H9 (cell line): ENCODE measurements at places on chromosomes 11 and 22. TPM values are rescaled to one million over a fixed set of nuclear protein-coding genes. Genes with fewer than 3 reads are reported as not detected.

DNA sequence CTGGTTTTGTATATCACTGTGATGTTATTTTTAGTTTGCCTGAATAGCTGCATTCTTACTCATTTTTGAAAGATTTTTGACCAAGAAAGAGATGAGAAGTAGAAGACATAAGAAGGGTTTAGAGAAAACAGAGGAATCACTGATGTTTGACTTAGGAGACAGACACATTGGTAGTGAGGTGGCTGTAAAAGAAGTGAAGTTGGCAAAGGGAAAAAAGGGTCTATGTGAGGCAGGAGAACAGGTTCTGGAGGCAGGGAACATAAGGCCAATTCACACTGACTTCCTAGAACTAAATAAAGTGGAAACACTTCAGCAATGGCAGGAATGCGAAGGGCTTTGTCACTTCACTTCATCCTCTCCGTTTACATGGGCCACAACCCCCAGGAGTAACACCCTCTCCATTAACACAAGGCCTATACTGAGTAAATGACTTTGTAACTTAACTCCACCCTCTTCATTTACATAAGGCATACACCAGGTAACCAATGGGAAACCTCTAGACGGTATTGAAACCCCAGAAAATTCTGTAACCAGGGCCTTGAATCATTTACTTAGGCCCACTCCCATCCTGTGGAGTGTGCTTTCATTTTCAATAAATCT is 36.5 kb downstream of the CTSC start:
- peak overlapping the region; percentile 90 for H3K27ac ChIP-seq
- DNase-seq: peak; percentile 85
- H3K4me3 ChIP-seq: no peak overlapping the region
- H3K36me3 ChIP-seq: peaks cover 93% of the 10 kb centered on the region
- H3K27me3 ChIP-seq: no peaks in the 10 kb centered on the region

GRCh38 chr11:83456075-83456474 is 169.9 kb upstream of the CCDC90B start:
- DNase-seq: peak; percentile 64
- H3K36me3 ChIP-seq: no peaks in the 10 kb centered on the region
- no peak overlapping the region for H3K27ac ChIP-seq
- peaks cover 2% of the 10 kb centered on the region; the same call in 1 of the 2 replicates for H3K4me1 ChIP-seq
- no peaks in the 10 kb centered on the region for H3K27me3 ChIP-seq
- no peak overlapping the region for H3K4me3 ChIP-seq

Gene UBE2L3
- 78.7 and 79.7 TPM in 2 replicates for total RNA-seq

DNA sequence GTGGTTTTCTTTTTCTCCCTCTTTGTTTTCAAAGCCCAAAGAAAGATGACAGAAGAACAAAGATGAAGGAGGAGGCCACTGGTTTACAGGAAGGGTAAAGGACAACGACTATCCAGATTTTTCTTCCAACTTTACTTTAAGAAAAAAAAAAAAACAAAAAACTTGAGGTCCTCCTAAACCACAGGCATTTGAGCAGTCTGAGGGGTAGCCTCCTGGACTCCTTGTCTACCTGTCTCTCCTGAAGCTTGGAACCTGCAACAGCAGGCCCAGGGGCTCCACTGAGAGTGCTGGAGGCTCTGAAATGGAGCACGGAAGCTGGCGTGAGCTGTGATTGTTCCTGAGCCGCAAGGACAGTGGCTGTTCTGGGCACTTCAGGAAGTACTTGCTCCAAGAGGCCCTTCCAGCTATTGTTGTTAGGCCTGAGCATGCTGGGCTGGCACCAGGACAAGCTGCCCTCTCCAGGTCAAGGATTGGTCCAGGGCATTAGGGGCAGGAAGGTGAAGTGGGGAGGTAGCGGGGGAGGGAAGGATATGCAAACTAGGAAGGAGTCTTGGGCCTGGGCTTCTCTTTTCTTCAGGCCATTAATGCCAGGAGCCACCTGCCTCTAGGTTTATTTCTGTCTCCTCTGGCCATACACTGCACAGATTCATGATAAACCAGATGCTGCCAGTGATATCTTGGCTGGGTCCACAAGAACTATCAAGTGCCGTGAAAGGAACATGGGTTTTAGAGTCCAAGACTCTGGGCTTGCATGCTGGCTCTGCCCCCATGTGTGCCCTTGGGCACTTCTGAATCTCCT is 147.3 kb downstream of the CCDC34 start:
- no peak overlapping the region for H3K27ac ChIP-seq
- no peaks in the 10 kb centered on the region for H3K27me3 ChIP-seq

Gene RBMXL2
- total RNA-seq: not detected in 2 replicates

- DNase-seq: no peak
- H3K36me3 ChIP-seq: no peaks in the 10 kb centered on the region
- H3K4me1 ChIP-seq: no peaks in the 10 kb centered on the region
- no peaks in the 10 kb centered on the region for H3K27me3 ChIP-seq
- H3K4me3 ChIP-seq: no peak overlapping the region
Measured at GRCh38 chr11:58024601-58025091, 965 bp downstream of the OR9Q1 start.

GRCh38 chr11:57087991-57088390 is 93.8 kb upstream of the LRRC55 start:
- H3K4me1 ChIP-seq: peaks cover 4% of the 10 kb centered on the region; the same call in 1 of the 2 replicates
- H3K36me3 ChIP-seq: no peaks in the 10 kb centered on the region; the same call in 2 of the 3 replicates

- peaks cover 12% of the 10 kb centered on the region; the same call in 1 of the 2 replicates for H3K4me1 ChIP-seq
- no peak overlapping the region for H3K4me3 ChIP-seq
- no peak overlapping the region for H3K27ac ChIP-seq
- no peaks in the 10 kb centered on the region; the same call in 1 of the 2 replicates for H3K36me3 ChIP-seq
Measured at GRCh38 chr11:12787847-12788246, 113.6 kb downstream of the TEAD1 start.

Gene SOX6
- total RNA-seq: 0.15 TPM in 1 of 2 replicates, not detected in the other

DNA sequence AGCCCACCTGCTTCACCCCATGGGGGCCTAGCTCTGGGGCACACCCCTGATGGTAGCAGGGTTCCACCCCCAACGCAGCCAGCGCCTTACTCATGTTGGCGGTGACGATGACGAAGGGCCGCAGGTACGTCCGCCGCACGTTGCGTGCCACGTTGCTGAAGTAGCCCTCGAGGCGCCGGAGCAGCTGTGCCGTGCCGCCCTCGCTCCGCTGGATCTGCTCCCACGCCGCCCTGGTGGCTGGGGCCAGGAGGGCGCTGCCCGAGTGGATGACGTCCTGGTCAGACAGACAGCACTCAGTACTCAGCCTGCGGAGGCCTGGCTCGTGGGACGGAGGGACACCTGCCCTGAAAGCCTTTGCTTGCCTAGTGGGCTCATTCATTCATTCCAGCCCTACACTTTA is 50.8 kb downstream of the TRMU start:
- H3K4me3 ChIP-seq: no peak overlapping the region
- DNase-seq: no peak
- no peaks in the 10 kb centered on the region for H3K27me3 ChIP-seq

GRCh38 chr22:27022896-27023361 is 365.5 kb downstream of the MIAT start:
- H3K36me3 ChIP-seq: no peaks in the 10 kb centered on the region
- no peak for DNase-seq
- H3K4me3 ChIP-seq: no peak overlapping the region
- no peak overlapping the region for H3K27ac ChIP-seq

GRCh38 chr11:17960091-17960490 is 52.8 kb downstream of the SERGEF start:
- DNase-seq: no peak
- H3K4me1 ChIP-seq: no peaks in the 10 kb centered on the region
- no peak overlapping the region for H3K4me3 ChIP-seq
- no peaks in the 10 kb centered on the region for H3K27me3 ChIP-seq
- H3K36me3 ChIP-seq: peaks cover 10% of the 10 kb centered on the region; the same call in 1 of the 2 replicates
- H3K27ac ChIP-seq: no peak overlapping the region

DNA sequence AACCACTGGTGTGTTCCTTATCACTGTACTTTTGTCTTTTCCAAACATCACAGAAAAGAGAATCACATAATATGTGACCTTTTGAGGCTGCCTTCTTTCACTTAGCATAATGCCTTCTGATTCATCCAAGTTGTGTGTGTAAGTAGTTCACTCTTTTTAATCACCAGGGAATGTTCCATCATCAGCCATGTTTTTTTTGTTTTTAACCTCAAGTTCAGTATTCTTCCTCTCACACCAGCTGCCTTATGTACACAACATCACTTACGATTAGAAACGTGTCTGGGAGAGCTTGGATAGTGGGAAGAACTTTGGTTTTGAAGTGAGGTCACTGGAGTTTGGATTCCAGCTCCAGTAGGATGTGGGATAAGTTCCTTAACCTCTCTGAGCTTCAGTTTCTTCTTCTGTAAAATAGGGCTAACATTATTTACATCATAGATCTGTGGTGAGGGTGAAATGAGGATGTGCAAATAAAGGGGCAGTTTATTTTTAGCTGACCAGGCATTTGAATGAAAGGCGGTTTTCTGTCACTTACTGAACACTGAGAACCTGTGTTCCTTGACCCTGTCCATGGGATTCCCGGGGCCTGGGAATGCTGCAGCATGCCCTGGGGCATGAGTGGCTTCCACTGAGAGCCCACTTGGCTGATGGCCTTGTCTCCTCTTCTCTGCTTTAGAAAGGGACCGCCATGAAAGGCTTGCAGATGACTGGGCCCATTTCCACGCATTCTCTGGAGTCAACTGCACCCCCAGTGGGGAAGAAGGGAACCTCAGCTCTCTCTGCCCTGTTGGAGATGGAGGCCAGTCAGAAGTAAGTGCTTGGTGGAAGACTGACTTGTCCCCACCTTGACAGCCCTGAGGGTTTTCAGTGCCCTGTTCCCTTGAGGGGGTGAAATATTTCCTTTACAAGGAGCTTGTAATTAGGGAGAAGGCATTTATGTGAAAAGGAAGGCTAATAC is 92.6 kb downstream of the DEPDC5 start:
- DNase-seq: no peak
- H3K4me3 ChIP-seq: no peak overlapping the region
- peaks cover 71% of the 10 kb centered on the region for H3K36me3 ChIP-seq
- no peaks in the 10 kb centered on the region for H3K27me3 ChIP-seq
- no peak overlapping the region for H3K27ac ChIP-seq

DNA sequence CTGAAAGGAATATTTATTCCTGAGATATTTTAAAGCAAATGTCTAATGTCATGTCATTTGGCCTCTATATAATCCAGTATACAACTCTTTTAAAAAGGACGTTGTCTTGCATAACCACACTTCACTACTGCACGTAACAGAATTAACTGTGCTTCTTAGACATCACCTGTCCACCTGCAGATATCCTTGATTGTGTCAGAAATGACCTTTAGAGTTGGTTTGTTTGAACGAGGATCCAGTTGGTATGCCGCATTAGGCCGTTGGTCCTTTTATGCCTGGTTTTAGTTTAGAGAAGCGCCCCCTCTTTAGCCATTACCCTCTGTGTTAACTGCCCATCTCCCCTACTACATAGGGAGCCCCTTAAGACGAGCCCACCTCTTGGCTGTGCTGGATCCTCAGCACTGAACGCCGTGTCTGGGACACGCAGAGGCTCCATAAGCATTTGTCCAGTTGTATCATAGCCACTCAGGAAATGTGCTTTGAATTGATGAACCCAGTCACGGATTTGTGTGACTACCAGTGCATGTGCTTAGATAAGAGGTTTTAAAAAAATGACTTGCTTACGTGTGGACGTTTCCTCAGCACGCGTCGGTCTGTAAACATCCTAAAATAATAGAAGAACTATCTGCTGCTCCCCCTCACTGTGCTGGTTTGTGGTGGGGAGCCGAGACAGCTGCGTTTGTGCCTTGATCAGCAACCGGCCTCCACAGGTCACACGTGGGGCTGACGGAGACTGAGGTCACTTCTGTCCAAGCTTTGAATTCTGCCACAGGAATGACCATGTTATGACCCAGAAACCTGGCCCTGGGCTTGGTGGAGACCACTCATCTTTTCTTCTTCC is 4.0 kb downstream of the MICAL2 start:
- no peak overlapping the region for H3K4me3 ChIP-seq
- peaks cover 4% of the 10 kb centered on the region; the same call in 1 of the 2 replicates for H3K27me3 ChIP-seq
- H3K27ac ChIP-seq: no peak overlapping the region
- no peaks in the 10 kb centered on the region for H3K4me1 ChIP-seq

Gene KCNJ5
- total RNA-seq: 0.04 and 0.11 TPM in 2 replicates

Gene GPR83
- 0.15 TPM in 1 of 2 replicates, not detected in the other for total RNA-seq

- DNase-seq: peak; percentile 86
- H3K4me1 ChIP-seq: peaks cover 8% of the 10 kb centered on the region
- H3K27me3 ChIP-seq: no peaks in the 10 kb centered on the region
- peaks cover 24% of the 10 kb centered on the region for H3K36me3 ChIP-seq
Measured at GRCh38 chr11:10307400-10308200, 2.7 kb downstream of the ADM start.

- no peak for DNase-seq
- H3K27ac ChIP-seq: no peak overlapping the region
- H3K36me3 ChIP-seq: peaks cover 61% of the 10 kb centered on the region
Measured at GRCh38 chr22:50210378-50211139, 9.7 kb downstream of the SELENOO start.

Gene SMTN
- total RNA-seq: 21.1 and 23.4 TPM in 2 replicates
